ENCODE measurements at places on chromosomes 3 and 15.
A peak's percentile ranks its signal among the peaks of the same experiment; 100 is the strongest.

GRCh38 chr3:129618901-129619671, 12.6 kb upstream of the PLXND1 start:
- no peak for DNase-seq

DNA sequence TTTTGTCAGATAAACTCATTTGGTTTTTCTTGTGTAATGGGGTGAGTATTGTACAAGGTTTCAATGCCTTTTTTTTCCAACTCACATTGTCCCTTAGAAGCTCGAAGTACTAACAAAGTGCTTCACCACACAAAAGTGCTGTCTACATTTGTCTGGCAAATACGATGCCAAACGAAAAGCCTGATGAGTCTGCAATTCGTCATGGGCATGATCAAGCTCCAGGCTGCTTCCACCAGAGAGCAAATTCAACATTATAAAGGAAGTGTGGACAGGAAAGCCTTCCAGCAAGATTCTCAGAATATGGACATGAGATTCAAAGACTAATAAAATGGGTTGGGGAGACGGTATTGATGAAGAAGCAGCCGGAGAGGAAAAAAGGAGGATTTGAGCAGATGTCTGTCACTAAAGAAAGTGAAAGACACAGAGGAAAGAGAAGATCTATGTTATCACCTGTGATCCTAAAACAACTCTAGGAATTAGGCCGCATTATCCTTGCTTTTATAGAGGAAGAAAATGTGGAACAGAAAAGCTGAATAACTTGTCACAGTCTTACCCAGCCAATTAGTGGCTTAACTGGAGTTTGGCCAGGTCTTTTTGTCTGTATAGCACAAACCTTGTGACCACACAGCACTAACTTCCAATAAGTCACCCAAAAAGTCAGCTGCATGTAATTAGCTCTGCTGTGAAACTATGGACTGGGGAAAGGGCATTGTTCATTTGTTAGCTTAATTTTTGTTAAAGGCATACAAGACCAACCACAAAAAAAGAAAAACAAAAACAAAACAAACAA, 494.8 kb downstream of the FHIT start:
- no peak for DNase-seq

DNA sequence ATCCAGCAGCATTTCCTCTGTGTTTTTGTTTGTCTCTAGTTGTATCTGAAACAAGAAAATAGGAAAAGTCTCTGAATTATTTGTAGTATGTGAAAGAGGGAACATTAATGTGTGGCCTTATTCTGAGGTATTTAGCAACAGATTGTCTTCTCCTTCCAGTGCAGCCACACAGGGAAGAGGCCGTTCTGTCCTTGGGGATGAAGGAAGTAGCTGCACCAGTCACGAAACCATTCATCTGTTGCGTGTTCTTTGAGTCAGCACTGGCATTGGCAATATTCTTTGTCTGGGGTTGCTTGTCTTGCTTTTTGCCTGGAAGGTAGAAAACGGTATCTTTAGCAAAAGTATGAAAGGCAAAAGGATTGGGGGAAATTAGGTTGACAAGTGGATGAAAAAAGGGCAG, 91.6 kb downstream of the CDIN1 start:
- DNase-seq = no peak

- DNase-seq = no peak
Measured at GRCh38 chr15:89765694-89766093, 10.4 kb upstream of the MESP2 start.

- no peak for DNase-seq
Measured at GRCh38 chr3:65830948-65831732, 207.6 kb downstream of the MAGI1 start.

DNA sequence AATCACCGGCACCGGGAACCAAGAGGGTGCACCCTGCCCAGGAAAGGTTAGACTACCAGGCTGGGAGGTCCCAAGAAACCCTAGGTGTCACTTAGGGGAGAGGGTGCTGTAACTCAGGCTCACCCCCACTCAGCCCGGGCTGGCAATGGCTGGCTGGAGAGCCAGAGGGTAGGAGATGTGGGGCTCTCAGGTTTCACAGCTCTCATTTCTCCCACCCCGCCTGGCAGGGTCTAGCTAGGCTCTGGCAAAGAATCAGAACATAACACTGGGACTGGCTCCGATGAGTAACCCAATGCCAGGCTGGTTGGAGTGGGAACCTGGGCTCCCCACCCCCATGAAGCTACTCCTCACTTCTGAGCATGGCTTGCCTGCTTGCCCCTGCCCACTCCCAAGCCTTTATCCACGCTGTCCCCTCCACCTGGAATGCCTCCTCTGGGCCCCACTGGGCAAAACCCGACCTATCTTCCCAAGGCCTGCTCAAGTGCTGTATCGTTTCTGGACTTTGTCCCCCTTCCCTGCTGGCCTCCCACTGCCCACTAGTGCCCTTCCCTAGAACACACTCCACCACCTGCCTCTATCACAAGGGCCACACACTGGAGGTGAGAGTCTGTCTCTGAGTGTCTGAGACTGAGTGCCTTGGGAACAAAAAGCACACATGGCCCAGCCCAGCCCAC, 2.0 kb downstream of the CIB2 start:
- no peak for DNase-seq

DNA sequence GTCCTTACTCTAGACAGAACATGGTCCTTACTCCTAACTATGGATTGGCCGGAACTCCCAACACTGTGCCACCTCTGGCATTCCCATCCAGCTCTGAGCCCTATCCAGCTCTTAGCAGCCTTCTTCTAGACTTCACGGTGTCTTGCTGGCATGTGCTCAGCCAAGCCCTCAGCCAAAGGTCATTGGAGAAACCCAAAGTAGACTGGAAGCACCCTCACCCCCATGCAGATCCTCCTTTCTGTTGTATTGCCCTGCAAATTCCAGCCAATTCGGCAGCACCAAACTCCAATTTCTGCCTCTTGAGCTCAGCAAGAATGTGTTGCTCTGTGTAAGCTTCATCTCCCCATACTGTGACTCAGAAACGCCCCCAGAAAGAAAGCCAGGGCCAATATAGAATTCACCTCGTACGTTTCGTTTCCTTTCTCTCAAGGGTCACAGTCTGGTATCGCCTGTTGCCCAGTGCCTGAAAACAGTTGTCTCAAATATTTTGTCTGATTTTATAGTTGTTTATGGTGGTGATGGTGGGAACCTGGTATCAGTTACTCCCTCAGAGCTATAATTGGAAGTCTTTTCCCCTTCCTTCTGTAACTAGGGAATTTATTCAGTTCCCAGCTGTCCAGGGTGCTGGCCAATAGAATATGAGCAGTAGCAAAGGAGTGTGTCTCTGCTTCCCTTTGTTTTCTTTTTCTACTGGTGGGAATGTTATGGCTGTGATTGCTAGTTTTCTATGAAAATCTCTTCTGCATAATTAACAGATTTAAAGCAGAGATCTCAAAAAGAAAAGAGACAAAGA, 28.4 kb upstream of the EPHB3 start:
- DNase-seq = no peak

DNA sequence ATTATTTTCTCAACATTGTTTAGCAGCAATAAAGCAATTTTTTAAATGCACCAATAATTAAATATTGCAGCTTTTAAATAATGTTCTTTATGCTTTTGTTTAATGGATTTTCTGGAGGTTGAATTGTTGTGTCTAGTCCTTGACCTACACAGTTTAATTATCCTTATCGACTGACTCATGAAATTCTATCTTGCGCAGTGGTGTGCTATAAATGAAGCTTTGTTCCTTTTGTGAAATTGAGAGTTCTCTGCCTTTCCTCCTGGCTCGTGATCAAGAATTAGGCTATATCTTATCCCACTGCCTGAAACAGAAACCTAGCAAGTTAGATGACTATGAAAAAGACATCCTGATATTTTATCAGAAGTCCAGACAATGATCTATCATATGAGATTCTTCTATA, 37.0 kb upstream of the PIK3R4 start:
- DNase-seq = no peak

- DNase-seq = peak; percentile 81
Measured at GRCh38 chr3:45664578-45664977, 24.6 kb upstream of the SACM1L start.
